ENCODE measurements at places on chromosomes 2 and 18.

GRCh38 chr18:77702686-77703085 is 453.0 kb downstream of the GALR1 start:
- DNase-seq = no peak

GRCh38 chr2:84527137-84528129 is 11.1 kb downstream of the DNAH6 start:
- no peak for DNase-seq

GRCh38 chr2:216551234-216552068 is 52.8 kb downstream of the RPL37A start:
- no peak for DNase-seq

- DNase-seq = no peak
Observed at GRCh38 chr18:64981915-64982314, 768.9 kb upstream of the CDH7 start.

DNA sequence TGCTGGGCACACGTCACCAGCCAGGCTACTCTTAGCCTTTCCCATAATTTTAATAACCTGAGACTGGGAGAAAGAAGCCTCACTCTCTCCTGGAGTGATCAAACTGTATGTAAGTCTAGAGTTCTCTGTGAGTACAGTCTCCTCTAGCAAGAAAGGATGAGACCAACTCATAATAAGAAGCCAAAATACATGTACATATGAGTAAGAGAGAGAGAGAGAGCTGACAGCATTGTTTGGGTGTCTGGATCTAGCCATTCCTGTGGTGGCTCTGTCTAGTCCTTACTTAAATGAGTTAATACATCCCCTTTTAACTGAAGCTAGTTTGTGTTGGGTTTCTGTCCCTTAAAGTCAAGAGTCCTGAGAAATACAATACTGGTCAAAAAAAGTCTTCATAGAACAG is 26.0 kb upstream of the ANXA4 start:
- DNase-seq = peak; percentile 44

- no peak for DNase-seq
Observed at GRCh38 chr2:65595630-65596029, 163.2 kb upstream of the SPRED2 start.

GRCh38 chr18:47821314-47821713 is 109.1 kb downstream of the SMAD2 start:
- no peak for DNase-seq

DNA sequence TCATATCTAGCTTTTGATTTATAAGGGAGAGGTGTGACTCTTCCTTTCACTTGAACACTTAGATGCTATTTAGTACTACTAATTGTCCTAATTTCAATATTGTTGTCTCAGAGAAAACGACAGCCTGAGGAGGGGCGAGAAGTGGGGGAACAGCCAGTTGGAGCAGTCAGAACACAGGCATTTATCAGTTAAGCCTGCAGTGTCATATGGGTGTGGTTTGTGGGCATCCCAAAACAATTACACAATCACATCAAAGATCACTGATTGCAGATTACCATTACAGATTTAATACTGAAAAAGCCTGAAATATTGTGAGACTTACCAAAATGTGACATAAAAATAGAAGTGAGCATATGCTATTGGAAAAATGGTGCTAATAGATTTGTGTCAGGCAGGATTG is 15.8 kb downstream of the TMEM131 start:
- DNase-seq = no peak

- DNase-seq = no peak
Observed at GRCh38 chr2:70823249-70823648, 2.9 kb upstream of the CLEC4F start.

- DNase-seq = no peak
Observed at GRCh38 chr2:181586569-181587081, 70.3 kb downstream of the CERKL start.

- DNase-seq = no peak
Observed at GRCh38 chr2:71347517-71347916, 15.9 kb downstream of the ZNF638 start.

- DNase-seq = peak; percentile 29
Observed at GRCh38 chr2:65227020-65227455, 593 bp upstream of the ACTR2 start.

GRCh38 chr2:60811491-60812375 is 55.7 kb downstream of the PAPOLG start:
- DNase-seq = no peak

DNA sequence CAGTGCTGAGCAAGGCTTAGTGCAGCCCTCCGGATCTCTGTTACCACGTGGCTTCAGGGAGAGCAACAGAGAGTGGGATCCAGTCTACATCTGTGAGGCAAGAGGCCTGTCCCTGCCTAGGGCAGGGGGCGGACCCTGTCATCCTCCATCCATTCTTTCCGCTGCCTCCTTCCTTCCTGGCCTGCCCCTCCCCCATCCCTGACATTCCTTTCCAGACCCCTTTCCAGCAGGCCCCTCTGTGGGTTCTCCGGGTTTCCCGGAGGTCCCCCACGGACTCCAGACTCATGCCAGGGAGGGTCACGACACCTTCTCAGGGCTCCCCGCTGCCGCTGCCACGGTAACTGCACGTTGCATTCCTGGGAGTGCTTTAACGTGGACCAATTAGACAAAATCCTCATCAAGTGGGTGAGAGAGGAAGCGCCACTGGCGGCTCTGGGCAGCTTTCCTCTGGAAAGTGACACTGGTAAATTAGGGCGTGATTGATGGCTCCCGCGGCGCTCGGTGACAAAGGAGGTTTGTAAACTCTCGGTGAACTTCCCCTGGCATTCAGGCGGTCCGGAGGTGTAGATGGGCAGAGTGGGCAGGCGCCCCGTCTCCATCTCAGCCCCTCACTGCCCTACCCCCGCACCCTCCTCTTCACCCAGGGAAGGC is 11.4 kb downstream of the ATOH8 start:
- no peak for DNase-seq

DNA sequence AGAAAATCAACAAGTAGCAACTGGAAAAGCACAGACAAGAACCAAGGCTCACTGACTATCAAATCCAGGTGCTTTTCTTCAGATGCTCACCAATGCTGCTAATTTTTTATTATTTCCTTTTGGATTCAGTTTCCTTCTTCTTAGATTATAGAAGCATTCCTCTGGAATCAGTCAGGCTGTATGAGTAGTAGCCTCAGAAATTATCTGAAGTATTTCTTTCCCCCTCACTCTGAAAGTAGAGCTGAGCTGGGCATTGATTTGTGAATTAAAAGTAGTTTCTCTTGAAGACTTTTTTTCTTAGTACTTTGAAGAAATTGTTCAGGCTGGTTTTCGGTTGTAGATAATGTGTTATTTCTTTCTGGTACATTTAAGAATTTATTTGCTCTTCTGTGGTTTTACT is 273.7 kb downstream of the NOL4 start:
- DNase-seq = no peak

- DNase-seq = peak; percentile 65
Observed at GRCh38 chr2:26757873-26758789, 6.0 kb upstream of the SLC35F6 start.

- DNase-seq = no peak
Observed at GRCh38 chr18:52323802-52324201, 16.2 kb upstream of the DCC start.

- DNase-seq = peak; percentile 34
Observed at GRCh38 chr2:224971214-224971613, 71.1 kb downstream of the DOCK10 start.

- no peak for DNase-seq
Observed at GRCh38 chr18:46373131-46373530, 268.9 kb downstream of the HAUS1 start.

GRCh38 chr2:219628235-219628985 is 980 bp downstream of the SLC4A3 start:
- DNase-seq = no peak

GRCh38 chr2:19505199-19506136 is 147.0 kb upstream of the OSR1 start:
- no peak for DNase-seq

- DNase-seq = no peak
Observed at GRCh38 chr2:43278564-43279220, 52.3 kb upstream of the ZFP36L2 start.

DNA sequence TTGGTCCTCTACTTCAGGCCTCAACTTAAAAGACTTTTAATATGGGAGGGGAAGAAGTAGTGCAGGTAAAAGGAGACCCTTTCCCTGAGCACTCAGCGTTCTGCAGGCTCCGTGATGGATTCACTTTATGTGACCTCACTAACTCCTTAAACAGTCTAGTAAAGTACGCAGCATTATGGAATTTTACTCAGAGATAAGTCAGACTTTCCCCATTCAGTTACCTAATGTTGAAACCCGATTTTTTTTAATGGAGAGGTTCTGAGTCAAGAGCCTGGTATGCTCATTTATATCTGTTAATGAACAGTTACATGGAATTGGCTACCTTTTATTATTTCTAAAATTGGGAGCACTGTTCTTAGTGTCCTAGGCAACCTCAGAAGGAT is 34.1 kb downstream of the RASGRP3 start:
- no peak for DNase-seq

GRCh38 chr18:56108478-56109367 is 520.7 kb upstream of the TCF4 start:
- DNase-seq = no peak

DNA sequence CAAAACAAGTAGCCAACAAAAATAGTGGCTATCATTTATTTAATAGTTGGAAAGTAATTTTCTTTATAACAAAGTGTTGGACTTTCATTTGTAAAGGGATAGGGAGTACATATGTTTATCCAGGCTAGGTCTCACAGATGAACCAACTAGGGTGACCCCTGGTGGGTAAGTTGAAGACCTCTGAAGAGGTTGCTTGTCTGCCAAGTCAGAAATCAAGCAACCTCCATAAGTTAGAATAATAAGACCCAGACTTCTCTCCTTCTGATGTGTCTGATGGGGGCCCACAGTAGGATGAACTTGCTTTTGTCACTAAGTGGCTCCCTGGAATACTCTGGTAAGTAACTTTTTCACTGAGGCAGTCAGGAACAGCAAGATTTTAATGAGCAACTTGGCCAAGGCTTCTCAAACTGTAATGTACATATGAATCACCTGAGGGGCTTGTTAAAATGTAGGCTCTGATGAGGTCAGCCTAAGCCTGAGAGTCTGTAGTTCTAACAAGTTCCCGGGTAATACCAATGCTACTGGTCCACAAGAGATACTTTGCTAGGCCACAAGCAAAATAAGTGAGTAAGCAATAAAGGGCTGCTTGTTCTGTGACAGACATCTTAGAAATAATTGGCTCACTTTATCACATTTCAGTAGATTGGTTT is 319.6 kb downstream of the PIK3C3 start:
- DNase-seq = peak; percentile 3

DNA sequence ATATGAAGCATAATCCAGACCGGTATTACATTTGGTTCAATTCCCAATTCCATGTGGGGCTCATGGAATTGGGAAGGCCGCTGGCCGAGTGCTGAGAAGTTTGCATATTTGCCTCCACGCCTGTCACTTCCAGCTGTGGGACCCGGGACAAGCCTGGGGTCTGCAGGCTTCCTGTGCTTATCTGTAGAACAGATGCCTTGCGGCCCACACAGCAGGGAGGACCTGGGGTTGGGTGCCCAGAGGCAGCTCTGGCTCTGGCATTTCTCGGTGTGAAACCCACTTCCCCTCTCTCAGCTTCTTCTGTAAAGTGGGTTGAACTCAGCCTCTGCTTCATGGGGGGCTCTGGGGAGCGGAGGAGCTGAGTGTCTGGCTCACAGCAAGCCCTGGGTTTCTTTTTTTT is 97.9 kb downstream of the SH3BP4 start:
- no peak for DNase-seq

- DNase-seq = no peak
Observed at GRCh38 chr2:50791271-50791670, 240.7 kb downstream of the NRXN1 start.

Data from activated CD4-positive, alpha-beta T cell treated with anti-CD3 and anti-CD28 coated beads, Interleukin-2, Interleukin-6, amounts not matched to agents 100 ng/mL and 50 ng/mL, durations not matched to agents 16 hours and 8 hours (primary cell).